Iris pigment epithelial cell (primary cell): ENCODE measurements at places on chromosomes 11 and 22.

DNA sequence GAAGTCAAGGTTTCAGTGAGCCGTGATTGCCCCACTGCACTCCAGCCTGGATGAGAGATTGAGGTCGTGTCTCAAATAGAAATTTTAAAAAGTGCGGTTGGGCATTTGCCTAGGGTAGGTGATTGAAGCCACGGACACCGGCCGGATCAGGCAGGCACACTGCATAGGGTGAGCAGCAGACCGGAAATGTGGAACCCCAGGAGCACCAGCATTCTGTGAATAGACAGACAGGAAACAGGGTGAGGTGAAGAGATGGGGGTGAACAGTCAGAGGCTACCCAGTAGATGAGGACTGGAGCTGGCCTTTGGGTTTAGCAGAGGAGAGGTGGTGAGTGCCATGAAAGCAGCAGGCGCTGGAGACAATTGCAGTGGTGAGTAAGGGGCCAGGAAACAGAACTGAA is 43.5 kb downstream of the PPFIA1 start:
- no peak for DNase-seq

DNA sequence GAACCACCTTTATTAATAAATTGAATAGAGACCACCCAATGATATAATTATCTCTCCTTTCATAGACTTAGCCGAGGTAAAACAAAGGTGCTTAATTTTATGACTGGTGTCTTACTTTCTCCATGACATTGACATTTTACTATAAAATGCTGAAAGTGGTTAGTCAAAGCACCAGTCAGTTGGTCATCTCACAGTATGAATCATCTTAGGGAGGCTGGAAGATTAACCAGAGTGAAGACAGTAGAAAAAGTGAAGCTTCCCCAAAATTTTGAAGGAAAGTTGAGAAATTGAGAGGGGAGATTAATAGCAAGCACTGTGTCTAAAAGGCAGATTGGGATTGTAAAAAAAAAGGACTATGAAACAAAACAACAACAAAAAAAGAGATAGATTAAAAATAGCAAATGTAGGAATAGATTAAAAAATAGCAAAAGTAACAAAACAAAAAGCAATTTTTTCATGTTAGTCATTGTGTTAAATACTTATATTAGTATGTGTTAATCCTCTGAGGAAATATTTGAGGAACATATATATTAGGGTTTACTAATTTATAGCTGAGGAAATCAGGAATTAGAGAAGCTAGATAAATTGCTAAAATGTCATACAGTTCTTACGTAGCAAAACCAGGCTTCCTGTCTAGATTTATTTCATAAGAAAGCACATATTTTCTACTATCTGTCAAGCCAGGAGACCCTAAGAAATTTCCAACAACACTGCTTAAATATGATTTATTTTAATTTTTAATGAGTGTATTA is 557.3 kb upstream of the ANO5 start:
- no peak for DNase-seq

GRCh38 chr22:45554040-45554406 is 51.3 kb downstream of the FBLN1 start:
- no peak for DNase-seq

GRCh38 chr22:20810645-20811044 is 36.7 kb downstream of the SERPIND1 start:
- DNase-seq, result no peak

- DNase-seq, result no peak
Observed at GRCh38 chr11:69062169-69062855, 13.6 kb downstream of the TPCN2 start.

DNA sequence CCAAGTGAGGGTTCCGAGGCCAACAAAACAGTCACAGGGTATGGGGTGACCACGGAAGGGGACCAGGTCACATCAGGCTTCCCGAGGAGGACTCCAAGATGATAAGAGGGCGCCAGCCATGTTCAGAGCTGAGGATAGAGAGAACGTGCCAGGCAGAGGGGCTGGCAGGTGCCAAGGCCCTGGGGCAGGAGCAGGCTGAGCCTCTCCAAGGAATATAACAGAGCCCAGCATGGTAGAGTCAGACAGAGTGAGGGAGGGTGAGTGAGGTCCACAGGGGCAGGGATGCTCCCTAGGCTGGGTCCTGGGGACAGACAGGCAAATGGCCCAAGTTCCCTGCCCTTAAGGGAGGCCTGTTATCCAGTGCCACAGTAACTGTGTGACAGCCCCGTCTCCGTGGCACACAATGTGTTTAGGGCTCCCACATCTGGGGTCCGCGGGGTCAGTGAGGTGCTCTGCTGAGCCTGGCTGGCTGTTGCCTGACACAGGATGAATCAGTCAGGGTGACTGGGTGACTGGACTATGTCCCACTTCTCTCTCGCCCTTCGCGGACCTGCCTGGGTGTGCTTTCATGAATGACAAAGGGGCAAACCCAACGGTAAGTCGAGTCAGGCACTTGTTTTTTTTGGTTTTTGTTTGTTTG is 105.3 kb downstream of the MPPED1 start:
- DNase-seq, result no peak

GRCh38 chr11:82683029-82683428 is 50.6 kb downstream of the FAM181B start:
- DNase-seq, result no peak

GRCh38 chr11:11669233-11669846 is 47.5 kb upstream of the GALNT18 start:
- no peak for DNase-seq

- DNase-seq, result no peak
Observed at GRCh38 chr11:50187220-50187619, 154.5 kb downstream of the OR4C45 start.

GRCh38 chr22:28948424-28948823 is 65.1 kb downstream of the ZNRF3 start:
- DNase-seq, result no peak

DNA sequence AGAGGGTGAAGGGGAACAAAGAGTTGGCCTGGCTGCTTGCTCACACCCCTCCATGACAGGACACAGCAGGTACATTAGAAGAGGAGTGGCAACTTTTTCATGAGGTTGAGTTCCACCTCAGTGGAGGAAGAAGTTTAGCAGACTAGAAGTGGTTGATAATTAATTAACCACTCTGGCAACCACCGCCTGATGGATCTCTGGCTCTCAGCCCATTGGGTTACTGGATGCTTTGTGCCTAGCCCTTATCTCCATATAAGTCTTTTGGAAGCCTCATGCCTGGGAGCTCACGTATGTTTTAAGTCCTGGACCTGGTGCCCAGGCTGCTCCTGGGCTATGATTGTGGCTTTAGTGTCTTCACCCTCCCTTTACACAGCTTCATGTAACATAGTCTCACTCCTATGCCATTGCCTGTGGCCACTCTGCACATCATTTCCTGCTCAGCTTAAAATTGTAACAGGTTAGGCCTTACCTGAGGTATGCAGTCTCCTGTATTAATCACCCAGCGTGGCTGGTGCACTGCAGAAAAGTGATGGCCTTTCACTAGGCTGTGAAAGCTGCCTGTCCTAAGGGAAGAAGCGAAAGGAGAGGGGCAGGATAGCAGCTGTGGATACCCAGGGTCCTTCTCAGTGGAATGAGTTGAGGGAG is 72.7 kb upstream of the CRTAM start:
- no peak for DNase-seq

- DNase-seq, result no peak
Observed at GRCh38 chr11:116507016-116507415, 265.8 kb downstream of the BUD13 start.

- DNase-seq, result no peak
Observed at GRCh38 chr11:67644472-67645418, 5.2 kb upstream of the TBX10 start.

- no peak for DNase-seq
Observed at GRCh38 chr11:115302946-115303703, 201.1 kb downstream of the CADM1 start.

GRCh38 chr22:42138972-42139371 is 8.4 kb upstream of the CYP2D6 start:
- no peak for DNase-seq

- no peak for DNase-seq
Observed at GRCh38 chr22:47421846-47422245, 659.4 kb downstream of the TBC1D22A start.

GRCh38 chr11:102614485-102614884 is 10.6 kb downstream of the MMP20 start:
- no peak for DNase-seq

GRCh38 chr11:2002807-2003206 is 5.2 kb upstream of the H19 start:
- no peak for DNase-seq

DNA sequence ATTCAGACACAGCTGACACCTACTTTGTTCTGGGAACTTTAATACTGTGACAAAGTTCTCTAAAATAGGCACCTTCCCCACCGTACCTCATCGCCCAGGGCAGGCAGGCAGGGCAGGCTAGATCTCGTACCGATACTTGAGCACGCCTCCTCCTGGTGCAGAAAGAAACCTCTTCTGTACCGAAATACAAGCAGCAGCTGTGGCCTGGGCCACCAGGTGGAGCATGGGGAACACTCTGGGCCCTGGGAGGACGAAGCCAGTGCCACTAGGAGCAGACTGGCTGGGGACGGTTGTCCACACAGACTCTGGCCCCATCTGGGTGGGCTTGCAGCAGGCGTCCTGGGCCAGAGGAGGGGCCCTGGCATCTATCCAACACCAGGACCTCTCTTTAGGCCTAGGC is 12.8 kb downstream of the PMM1 start:
- DNase-seq, result peak; percentile 58

GRCh38 chr11:61754534-61755482 is 2.4 kb downstream of the MYRF start:
- DNase-seq, result peak; percentile 80

DNA sequence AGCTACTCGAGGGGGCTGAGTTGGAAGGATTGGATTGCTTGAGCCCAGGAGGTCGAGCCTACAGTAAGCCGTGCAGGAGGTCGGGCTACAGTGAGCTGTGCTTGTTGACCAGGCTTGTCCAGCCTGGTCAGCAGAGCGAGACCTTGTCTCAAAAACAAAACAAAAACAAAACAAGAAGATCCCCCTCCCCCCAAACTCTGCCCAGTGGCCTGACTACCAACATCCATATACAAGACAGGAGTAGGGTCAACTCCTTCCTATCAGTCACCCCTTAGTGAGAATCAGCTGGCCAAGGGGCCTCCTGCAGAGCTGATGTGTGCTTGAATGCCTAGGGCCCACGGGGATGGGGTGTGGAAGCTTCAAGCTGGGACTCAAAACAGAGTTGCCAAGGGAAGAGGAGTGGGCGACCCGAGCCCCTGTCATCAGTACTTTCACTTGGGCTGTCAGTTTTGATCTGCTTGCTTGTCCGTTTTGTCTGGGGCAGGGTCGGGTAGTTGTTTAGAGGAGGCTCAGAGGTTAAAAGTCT is 942 bp upstream of the TSPAN18 start:
- no peak for DNase-seq

DNA sequence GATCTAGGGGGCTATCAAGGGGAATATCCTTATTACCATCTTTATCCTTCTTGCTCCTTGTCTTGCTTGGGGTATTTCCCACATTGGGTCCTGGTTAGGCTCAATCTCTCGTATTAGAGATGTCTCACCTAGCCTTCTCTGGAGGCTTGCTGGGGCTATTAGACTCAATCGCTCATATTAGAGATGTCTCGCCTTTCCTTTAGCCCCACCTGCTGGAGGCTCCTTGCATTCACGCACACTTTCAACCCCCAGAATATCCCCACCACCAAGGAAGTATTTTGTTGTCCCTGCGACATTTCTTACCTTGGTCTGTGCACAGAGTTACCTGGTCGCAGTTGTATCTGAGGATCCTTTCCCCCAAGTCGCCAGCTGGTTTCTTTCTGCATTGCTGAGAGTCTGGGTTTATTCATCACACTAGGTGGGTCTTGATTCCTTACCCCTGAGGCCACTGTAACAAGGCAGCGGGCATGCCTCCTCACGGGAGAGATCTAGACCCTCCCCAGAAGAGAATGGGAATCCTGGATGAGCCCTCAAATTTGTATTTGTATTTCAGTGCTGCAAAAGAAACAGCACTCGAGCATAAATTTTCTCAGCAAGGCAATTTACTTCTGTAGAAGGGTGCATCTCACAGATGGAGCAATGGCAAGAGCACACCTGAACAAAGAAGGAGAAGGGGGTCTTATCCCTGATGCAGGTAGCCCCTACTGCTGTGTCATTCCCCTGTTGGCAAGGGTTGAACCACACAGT is 15.9 kb upstream of the HYLS1 start:
- peak; percentile 45 for DNase-seq

DNA sequence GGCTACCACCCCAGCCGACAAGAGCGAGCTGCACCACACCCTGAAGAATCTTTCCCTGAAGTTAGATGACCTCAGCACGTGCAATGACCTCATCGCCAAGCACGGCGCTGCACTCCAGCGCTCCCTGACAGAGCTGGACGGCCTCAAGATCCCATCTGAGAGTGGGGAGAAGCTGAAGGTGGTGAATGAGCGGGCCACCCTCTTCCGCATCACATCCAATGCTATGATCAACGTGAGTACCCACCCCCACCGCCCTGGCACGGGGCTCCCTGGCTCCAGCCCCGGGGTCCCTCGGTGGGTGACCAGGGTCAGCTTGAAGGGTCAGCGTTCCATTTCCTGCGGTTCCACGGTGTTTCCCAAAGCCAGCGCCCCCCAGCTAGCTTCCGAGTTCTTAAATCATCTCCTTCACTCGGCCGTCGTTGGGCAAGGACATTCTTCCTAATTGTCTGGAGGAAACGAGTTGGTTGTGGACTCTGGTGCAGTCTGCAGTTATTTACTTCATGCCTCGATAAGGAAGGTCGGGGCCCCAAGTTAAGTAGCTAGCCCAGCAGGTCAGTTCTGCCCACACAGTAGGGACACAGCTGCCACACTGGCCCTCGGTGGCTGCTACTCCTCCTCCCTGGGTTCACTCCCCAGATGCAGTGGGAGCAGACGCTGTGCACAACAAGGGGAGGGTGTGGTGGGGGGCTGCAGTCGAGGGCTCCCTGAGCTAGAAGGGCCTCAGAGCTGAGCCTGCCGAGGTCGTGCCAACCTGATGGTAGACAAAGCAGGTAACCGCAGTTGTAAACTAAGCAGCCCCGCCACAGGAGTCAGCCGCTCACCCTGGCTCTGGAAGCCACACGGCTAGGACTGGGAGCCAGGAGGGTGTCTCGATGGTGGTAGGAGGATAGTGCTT is 97.9 kb downstream of the MORC2 start:
- DNase-seq, result no peak

DNA sequence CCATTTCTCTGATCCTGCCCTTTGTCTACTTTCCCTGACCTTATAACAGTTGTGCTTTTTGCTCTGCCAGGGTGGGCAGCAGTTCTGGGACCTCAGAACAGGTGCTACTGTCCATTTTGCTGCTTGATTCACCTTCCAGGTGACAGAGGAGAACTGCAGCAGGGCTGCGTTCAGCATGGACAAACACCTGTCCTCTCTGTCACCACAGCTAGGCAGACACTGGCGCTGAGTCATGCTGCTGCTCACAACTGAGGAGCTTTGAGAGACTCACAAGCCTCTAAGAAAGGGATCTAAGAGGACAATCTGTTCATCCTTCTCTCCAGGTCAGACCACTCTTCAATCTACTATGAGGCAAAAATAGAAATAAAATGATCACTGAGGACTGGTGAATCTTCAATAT is 1144.5 kb upstream of the CCDC90B start:
- no peak for DNase-seq

GRCh38 chr11:128424271-128424711 is 163.1 kb downstream of the ETS1 start:
- DNase-seq, result peak; percentile 31
